ENCODE measurements at places on chromosomes 4 and X.

GRCh38 chr4:151717909-151718628 lies 42.7 kb downstream of the GATB start:
- DNase-seq = no peak

GRCh38 chr4:121168446-121169281 lies 4.5 kb upstream of the TNIP3 start:
- no peak for DNase-seq

GRCh38 chrX:154728431-154729190 lies 22.3 kb downstream of the GAB3 start:
- DNase-seq = no peak

DNA sequence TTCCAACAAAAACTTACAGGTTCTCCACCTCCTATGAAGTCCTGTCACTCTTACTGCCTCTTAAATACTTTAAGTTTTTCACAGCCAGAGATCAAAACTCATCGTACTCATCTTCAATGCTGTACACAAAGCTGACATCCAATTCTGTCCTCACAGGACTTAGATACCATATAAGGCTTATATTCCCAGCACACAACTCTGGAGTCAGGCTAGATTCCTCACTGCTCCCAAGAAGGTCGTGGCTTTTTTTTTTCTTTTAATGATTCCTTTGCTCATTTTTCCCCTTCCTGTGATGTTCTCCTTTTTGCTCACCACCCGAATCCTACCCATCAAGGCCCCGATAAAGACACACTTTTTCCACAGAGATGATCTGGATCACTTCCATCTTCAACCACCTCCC lies 914 bp downstream of the TRAPPC2 start:
- no peak for DNase-seq

DNA sequence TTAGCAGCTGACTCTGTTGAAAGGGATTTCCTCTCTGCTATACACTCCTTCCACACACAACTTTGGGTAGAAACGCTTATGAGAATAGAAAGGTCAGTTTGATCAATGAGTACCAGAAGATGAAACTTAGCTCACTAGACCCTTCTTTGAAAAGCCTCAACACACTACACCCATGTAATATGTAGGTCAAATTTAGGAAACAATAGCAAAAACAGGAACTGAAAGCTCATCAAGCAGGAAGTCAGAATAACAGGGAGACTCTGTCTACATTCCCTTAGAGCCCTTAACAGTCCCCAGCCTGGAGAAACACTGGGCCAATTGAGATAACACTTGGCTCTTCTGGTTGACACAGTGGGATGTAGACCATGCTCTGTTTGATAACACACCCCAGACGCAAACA lies 30.7 kb downstream of the SRPX2 start:
- no peak for DNase-seq

DNA sequence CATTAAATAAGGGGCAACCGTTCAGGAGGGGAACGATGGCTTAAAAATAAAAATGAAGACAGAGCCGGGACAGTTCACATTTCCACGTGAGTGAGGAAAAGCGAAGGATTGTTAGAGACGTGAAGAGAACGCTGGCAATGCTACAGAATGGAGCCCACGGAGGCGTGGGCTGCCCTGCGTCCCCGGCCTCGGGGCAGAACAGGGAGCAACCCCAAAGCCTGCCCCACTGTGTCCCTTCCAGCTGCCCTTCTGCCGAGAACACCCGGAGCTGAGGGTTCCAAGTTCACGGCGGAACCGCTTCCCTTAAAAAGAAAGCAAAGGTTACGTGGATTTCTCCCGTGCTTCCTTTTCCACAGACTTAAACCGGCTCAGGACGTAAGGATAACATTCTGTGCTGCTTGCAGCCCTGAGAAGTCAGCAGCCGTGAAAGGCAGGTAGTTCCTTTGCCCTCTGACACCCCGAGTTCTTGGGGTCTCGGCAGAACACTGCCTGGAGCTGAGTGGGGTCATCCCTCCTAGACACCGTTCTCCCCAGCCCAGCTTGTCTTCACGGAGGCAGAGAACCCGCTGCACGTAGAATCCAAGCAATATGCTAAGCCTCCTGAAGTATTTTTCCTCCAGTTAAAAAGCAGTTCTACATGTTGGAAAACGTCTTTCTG lies 14.2 kb downstream of the DHRSX start:
- DNase-seq = no peak

DNA sequence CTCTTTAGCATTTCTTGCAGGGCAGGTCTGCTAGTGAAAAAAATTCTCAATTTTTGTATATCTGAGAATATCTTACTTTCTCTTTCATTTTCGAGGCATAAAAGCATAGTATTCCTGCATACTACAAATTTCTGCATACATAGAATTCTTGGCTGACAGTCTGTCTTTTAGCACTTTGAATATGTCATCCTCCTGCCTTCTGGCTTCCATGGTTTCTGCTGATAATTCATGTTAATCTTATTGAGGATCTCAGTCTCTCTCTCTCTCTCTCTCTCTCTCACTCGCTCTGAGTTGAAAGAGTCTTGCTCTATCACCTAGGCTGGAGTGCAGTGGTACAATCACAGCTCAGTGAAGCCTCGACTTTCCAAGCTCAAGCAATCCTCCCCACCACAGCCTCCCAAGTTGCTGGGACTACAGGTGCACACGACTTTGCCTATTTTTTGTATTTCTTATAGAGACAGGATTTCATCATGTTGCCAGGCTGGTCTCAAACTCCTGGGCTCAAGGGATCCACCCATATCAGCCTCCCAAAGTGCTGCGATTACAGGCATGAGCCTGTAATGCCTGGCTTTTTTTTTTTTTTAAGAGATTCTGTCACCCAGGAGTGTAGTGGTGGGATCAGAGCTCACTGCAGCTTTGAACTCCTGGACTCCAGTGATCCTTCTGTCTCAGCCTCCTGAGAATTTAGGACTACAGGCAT lies 161.3 kb downstream of the FNIP2 start:
- no peak for DNase-seq

DNA sequence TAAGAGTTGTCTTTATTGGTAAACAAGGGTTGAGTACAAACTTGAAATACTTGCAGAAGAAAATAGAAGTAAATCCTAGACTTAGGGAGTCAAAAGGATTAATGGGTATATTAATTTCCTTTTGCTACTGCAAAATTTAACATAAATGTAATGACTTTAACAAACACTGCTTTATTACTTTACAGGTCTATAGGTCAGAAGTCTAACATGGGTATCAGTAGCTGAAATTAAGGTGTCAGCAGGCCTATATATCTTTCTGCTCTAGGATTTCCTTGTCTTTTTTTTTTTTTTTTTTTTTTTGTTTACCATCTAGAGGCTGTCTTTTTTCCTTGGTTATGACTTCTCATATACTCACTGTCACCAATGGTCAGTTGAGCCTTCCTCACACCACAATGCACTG lies 220.4 kb downstream of the GRID2 start:
- no peak for DNase-seq

DNA sequence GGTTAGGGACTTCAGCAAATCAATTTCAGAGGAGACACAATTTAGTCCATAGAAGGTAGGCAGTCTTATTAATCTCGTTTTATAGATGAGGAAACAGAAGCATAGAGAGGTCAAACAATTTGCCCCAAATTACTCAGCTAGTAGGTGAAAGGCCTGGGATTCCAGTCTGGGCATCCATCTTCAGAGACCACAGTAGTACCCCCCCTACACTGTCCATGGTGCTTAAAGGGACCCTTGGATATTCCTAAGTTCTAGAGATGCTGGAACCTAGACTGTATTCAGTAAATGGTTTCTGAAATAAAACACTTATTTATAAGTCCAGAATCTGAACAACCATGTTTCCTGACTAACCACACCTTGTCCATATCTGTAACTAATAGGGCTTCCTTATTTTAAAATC lies 174.8 kb downstream of the CEP135 start:
- no peak for DNase-seq

GRCh38 chrX:107766470-107767150 lies 9.0 kb downstream of the TSC22D3 start:
- DNase-seq = no peak

DNA sequence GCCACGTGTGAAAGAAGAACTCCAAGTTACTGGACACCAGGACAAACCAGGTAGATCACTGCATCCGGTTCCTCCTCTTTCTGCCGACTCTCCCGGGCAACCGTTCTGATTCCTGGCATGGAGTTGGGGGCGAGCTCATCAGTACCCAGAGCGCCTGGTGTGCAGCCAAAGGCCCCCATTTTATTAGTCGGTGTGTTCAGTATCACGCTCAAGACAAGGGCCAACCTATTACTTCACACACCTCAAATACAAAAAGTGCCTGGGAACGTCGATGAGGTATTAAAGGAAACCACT lies 2.8 kb upstream of the CTBP1 start:
- no peak for DNase-seq

DNA sequence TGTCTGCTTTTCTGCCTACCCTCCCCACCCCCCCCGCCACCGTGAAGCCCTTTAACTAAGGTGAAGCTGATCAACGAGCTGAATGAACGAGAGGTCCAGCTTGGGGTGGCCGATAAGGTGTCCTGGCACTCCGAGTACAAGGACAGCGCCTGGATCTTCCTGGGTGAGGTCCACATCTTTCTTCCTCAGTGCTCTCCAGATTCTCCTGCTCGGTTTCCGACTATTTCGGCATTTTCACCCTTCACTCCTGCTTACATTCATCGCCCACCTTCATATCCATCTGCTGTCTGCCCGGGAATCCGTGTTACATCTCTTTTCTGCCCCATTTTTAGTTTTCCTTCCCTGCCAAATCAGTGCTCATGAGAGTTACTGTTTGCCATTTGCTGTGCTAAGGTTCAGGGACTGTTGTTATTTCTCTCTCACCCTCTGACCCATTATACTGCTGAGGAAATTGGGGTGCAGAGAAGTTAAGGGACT lies 459 bp downstream of the RBMX2 start:
- DNase-seq = no peak

GRCh38 chrX:17077361-17077760 lies 130.9 kb downstream of the REPS2 start:
- DNase-seq = no peak

- DNase-seq = no peak
Measured at GRCh38 chrX:9677098-9677739, 88.4 kb downstream of the GPR143 start.

DNA sequence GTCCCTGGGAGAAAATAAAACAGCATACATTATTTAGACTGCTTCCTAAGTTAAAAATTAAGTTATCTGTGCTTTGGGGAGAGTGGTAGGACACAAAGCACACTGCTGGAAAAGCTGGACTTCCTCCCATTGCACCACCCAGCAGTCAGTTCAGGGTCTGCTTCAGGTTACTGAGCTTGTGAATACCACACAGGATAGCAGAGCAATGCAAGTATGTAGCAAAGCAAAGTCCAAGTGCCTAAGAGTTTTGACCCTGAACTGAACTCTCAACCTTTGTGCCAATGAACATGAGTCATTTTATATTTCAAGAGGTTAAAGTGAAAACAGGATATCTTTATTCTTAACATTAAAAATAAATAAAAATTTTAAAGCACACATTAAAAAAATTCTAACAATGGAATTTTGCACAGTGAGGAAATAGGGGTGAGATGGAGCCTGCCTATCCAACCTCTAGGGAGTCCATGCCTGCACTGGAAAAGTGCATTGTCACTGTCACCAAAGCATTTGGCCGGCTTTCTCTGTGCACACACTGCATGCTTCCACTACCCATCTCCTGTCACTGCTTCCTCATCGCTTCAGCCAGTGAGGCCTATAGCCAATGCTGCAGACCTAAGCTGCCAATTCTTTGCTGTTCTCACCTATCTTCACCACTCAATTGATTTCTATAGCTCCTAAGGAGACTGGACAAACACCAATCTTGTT lies 50.9 kb downstream of the ABCG2 start:
- peak; percentile 38 for DNase-seq

GRCh38 chr4:18111081-18111480 lies 89.5 kb upstream of the LCORL start:
- no peak for DNase-seq

DNA sequence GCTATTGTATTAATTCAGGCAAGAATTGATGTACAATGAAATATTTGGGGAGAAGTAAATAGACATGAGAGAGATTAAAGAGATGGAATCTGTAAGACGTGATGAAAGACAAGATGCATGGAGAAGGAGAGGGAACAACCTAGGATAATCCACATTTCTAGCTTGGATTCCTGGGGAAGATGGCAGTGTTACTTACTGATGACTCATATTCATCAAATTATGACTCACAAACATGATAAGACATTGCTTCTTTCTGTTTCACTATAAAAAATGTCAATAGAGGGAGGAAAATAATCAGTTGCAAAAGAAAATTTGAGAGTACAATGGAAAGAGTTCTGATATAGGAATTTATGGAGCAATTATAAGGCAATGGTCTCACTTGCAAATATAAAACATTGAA lies 104.1 kb upstream of the BMP3 start:
- DNase-seq = no peak

DNA sequence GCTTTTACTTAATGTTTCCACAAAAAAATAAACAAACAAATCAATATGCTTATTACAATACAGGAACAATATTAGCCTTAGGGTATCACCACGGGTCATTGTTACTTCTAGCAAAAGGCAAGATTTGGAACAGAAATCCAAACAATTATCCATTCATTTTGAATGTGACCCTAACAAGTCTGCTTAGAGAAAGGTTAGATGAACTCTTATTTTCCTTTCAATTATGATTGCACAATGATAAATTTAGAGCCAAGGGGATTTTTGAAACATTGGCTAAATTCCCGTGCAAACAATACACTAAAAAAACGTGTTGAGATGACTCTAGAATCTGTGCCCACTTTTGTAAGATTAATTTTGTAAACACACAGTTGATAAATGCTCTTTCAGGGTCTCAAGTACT lies 474.7 kb downstream of the PCDH7 start:
- no peak for DNase-seq

GRCh38 chr4:146520896-146521540 lies 722 bp downstream of the SLC10A7 start:
- DNase-seq = peak; percentile 23

- no peak for DNase-seq
Measured at GRCh38 chrX:54180403-54180802, 2.7 kb downstream of the FAM120C start.

GRCh38 chr4:6910960-6911874 lies 1.6 kb downstream of the TBC1D14 start:
- DNase-seq = peak; percentile 21

- no peak for DNase-seq
Measured at GRCh38 chr4:560731-561291, 15.3 kb downstream of the TMEM271 start.

DNA sequence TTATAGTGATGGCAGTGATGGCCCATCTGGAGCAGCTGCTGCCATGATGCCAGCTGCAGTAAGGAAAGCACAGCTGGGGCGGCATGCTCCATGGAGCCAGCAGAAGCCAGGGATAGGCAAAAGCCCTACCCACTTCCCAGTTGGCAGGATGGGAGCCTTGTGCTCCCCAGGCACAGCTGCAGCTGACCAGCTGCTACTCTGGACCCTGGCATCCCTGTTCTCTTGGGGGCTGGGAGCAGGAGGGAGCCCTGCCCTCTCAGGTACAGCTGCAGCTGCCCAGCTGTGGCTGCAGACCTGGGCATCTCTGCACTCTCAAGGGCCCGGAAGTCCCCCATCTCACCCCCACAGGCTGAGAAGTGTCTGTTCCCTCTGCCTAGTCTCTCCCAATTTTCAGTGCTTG lies 531.9 kb downstream of the PCDH18 start:
- no peak for DNase-seq

GRCh38 chrX:9003041-9003440 lies 30.9 kb downstream of the FAM9B start:
- no peak for DNase-seq

- DNase-seq = no peak
Measured at GRCh38 chr4:73701116-73701515, 39.3 kb upstream of the CXCL8 start.
